ENCODE measurements at places on chromosomes 1 and 21.

DNA sequence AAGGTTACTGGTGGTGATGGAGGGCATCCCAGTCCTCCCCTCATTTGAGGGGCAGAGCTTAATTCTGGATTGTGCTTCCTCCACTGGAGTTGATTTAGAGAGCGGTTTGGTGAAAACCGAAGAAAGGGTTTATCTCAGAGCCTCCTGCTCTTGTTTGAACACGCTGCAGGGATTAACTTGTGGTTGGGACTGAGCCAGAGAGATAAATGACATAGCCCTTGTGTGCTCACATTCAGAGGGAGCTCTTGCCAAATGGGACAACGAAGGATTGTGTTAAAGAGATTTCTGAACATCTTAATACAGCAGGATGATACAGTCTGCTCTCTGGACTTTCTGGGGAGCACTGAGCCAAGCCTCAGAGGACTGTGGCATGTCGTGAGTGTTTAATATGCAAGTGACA lies 308.2 kb downstream of the DISC1 start:
- no peak for DNase-seq

DNA sequence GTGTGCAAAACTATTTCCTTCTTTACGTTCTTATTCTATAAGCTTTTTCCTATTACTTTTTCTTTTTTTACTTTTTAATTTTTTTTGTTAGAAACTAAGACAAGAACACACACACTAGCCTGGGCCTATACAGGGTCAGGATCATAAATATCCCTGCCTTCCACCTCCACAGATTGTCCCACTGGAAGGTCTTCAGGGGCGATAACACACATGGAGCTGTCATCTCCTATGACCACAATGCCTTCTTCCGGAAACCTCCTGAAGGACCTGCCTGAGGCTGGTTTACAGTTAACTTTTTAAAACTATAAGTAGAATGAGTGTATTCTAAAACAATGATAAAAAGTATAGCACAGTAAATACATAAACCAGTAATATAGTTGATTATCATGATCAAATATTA lies 10.3 kb upstream of the FAM89A start:
- DNase-seq: no peak

DNA sequence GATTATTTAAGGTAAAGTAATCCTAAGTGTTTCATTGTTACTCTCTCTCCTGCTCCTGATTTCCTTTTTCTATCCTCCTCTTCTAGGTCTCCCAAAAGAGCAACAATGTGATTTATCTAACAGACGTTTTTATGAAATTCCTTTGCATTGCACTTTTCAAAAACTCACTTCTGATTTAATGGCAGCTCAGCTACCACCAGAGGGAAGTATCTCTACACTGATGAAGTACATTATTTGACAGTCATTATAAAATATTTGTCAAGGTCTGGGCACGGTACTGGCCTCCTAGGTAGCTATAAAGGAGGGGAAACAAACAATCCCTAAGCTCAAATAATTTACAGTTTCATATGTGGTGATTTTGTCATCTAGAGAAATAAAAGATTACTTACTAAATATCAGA lies 15.6 kb downstream of the TMPRSS15 start:
- no peak for DNase-seq

GRCh38 chr1:63931468-63931867 lies 157.7 kb downstream of the ROR1 start:
- DNase-seq: no peak

DNA sequence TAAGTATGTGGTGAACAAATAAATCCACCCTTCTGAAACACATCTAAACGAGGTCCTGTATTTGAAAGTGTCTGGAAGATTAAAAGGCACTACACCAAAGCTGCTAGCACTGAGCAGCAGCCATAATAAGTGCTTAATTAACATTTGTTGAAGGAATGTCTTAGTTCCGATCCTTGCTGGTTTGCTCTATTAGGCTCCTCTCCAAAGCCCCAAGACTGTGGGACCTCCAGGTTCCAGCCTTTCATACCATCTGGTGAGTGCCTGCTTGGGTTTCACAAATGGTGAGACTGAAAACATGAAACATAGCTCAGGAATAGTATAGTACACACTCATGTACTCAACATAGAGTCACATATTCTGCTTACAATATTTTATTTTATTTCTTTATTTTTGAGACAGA lies 640 bp upstream of the CYP2J2 start:
- DNase-seq: no peak

DNA sequence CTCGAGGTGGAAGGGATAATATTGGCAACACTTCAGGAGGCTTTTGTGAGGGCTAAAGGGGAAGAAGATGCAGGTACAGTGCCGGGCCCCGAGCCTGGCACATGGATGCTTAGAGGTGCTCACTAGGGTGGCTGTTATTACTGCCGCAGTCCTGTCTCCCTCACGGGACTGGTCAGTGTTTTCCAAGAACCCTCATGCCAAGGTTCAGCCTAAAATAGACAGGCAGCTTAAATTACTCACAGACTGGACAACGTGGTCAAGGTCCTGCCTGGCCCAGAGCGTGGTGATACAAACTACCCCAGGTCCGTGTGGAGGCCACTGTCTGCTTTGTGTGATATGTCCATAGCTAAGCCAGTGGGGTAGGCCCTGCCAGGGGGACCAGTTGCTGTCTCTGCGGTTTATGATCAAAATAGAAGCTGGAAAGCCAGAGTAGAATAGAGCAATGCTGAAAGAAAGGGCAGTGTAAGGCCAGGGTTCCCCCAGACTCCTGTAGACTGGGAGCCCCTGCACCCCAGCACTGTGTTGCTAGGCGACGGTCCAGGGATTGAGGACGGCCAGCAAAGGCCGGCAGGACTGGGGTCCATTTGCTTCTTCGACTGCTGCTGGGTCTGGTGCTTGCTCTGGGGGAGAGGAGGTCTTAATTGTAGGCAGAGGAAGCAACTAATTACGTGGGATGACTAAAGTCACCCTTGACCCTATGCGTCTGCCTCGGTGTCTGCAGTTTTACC lies 36.1 kb downstream of the ELAPOR1 start:
- no peak for DNase-seq

DNA sequence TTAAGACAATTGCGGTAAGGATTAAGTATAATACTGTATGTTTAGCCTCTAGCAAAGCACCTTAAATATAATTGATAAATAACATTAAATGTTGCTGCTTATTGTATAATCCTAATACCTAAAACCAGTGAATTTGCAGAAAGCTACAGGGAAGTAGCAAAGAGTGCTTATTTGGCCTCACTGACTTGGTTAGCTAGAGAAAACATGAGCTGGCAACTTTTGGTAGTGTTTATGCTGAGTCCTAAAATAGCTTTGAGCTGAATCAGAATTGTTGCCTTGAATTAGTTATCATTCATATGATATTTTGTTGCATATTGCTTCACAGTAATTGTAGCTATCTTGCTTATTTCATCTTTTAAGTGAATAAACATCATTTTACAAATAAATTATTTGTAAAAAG lies 3.5 kb downstream of the TRIM67 start:
- no peak for DNase-seq

DNA sequence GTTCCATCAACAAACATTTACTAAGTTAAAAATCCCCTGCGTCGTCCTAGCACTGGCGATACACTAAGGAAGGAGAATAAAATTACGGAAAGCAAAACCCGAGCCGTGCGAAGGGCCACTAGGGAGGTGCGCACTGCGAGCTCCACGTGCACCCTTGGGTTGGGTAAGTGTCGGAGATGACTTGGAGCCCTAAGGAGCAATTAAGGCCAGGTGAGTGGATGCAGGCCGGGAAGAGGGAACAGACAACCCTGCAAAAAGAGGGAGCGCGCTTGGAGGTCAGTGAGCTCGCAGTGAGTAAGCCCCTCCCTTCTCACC lies 704 bp downstream of the WDR4 start:
- DNase-seq: no peak

GRCh38 chr21:17782051-17782450 lies 37.1 kb downstream of the C21orf91 start:
- no peak for DNase-seq

DNA sequence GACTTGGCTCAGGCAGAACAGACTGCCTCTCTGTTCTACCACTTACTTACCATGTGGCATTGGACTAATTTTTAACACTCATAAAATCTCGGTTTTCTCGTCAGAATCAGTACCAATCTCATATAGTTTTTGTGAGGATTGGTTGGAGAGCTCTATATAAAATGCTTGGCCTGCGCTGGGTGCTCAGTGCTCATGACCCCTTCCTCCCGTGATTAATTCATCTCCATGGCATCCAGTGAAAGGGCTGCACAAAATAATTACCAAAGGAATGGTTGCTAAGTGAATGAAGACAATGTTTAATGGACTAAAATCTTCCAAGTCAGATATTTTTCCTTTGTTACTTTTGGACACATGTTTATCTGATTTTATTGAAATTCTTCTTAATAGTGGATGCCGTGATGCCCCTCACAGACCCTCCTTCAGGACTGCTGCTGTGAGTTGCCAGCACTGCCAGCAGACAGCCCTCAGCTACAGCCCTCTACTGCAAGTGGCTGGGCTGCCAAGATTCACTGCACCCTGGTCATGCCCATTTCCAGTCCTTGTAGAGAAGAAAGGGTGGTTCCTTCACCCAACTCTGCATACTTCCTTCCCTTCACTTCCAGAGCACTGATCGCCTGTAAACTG lies 436.5 kb downstream of the LMO4 start:
- no peak for DNase-seq

GRCh38 chr1:206890125-206891060 lies 6.8 kb upstream of the IL24 start:
- DNase-seq: no peak

DNA sequence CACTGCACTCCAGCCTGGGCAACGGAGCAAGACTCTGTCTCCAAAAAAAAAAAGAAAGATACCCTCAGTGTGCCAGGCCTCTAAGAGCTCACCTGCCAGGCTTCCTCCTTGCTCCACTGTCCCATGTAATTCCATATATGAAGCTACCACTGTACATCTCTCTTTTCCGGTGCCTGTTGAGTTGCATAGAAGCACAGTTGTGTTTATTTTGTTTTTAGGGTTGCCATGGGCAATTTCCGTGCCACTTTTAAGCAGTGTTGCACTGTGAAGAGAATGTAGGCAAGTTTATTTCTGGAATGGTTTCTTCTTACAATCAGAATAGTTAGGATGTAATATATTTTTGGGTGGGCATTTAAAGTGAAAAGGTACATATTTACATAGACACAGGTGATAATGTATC lies 23.3 kb downstream of the MR1 start:
- DNase-seq: no peak

DNA sequence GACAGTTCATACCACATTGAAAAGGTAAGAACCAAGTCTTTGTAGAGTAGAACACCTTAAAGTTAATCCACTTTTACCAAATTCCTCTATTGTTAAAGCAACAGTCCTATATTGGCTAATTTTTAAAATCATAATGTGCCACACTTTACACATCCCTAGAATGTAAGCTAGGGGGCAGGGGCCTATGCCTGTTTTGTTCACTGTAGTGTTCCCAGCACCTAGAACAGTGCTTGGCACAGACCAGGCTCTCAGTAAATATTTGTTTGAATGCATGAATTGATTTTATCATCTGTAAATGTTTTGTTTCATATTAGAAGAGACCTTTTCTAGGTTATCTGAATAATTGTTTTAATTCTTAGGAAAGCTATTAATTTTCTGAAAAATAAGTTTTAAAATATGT lies 9.1 kb downstream of the SMAP2 start:
- no peak for DNase-seq

DNA sequence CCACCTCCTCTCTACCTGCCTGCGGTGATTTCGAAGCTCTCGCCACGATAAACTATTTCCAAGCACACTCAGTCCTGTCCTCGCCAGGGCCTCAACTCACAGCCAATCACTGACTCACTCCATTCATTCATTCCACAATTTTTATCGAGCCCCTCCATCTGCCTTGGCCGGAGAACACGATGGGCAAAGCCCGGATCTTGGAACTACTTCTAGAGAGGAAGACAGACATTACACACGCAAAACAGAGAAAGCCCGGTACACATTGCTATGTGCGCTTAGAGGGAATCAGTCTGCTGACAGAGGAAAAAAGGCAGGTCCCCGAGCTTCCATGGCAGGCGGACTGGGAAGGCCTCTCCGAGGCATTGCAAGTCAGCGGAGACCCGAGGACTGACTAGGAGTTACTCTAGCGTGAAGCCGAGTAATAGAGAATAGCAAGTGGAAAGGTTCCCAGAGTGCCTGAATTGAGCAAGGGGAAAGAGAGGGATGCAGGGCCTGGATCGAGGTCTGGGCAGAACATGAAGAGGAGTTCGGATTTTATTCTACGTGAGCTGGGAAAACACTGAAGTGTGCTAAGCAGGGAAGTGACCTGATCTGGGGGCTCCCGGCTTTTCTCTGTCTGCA lies 54.2 kb upstream of the DNAJC6 start:
- no peak for DNase-seq

DNA sequence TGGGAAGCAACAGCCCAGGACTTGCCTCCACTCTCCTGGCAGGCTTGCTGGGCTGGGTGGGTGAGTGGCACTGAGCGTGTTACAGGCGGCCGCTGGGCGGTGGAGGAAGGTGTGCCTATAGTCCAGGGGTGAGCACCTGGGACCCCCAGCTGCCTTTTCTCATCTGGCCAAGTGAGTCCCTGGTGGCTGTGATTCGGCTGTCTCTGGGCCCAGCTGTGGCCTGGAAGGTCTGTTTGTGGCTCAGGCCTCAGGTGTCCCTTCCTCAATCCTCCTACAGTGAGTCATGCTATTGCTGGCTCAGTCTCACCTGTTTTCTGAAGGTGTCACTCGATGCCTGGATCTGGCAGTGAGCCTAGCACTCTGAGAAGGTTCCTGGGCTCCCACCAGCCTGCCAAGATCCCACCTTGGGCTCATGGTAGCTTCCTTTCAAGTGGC lies 564.2 kb downstream of the PTPRU start:
- no peak for DNase-seq

- DNase-seq: no peak
Observed at GRCh38 chr1:38561725-38562124, 297.8 kb downstream of the RRAGC start.

GRCh38 chr21:10539956-10540355 lies 18.6 kb downstream of the TPTE start:
- DNase-seq: no peak

DNA sequence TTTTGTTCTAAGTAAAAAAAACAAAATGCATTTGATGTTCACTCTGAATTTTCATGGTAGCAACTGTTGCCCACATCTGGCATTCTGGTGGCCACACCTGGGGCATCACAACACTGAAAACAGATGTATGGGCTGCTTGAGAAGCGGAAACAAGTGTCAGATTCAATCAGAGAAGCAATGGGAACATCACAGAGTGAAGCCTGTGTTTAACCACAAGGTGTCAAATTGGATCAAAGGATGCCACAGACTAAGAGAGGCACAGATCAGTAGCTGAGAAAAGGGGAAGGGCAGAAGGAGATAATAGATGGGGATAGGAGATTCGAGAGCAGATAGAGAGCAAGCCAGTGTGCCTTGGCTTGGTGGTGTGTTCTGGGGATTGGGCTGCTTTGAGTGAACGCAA lies 49.8 kb upstream of the MTF2 start:
- no peak for DNase-seq

- no peak for DNase-seq
Observed at GRCh38 chr1:245807306-245807705, 652.5 kb downstream of the KIF26B start.

DNA sequence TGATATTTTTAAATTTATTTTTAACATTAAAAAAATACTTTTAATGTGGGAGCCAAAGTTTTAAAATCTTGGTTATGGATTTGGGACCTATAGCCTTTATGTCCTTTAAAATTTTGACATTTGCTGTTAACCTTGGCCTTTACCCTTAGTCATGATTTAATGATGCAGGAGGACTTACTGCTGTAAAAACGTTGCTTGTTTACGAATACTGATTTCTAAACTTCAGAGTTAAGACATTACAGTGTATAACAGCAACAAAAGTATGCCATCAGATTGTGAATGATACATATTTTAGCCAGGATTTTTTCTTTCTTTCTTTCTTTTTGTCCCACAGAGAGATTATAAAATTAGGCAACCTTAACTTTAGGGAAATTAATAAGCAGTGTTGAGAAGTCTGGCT lies 8.9 kb downstream of the RBM15 start:
- no peak for DNase-seq

Data from activated CD4-positive, CD25-positive, alpha-beta regulatory T cell (primary cell).